ENCODE measurements at places on chromosomes 7 and 10.

DNA sequence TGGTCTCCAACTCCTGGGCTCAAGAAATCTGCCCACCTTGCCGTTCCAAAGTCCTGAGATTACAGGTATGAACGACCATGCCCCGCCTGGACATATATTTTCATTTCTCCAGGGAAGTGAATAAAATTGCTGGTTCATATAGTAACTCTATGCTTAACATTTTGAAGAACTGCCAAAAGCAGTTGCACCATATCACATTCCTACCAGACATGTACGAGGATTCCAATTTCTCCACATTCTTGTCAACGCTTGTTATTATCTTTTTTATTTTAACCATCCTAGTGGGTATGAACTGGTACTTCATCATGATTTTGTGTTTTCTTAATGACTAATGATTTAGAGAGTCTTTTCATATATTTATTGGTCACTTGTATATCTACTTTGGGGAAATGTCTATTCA lies 21.9 kb upstream of the CPN1 start:
- no peak for DNase-seq

GRCh38 chr10:50395271-50395670 lies 144.0 kb upstream of the ASAH2 start:
- DNase-seq = no peak

DNA sequence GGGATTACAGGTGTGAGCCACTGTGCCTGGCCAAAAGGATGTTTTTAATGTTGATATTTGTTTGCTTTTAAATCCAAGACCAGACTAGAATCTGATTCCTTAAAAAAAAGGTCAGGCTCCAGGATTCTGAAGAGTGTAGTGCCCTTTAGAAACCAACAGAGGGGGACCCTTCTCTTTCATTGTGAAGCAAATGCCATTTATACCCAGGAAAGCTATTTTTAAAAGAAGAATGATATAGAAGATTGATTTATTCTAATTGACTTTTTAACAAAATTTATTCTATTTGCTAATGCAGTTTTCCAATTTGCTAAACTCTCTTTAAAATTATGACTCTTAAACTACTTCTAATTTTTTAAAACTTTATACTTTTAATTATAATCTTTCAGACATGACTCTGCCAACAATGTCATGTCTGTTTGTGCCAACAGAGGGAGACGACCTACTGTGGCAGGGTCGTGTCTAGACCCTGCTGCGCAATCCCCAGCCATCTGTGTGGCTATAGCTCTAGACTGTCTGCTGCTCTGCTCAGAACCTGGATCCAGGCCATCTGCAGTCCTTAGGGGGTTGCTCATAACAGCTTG lies 201.0 kb upstream of the IMMP2L start:
- no peak for DNase-seq

- DNase-seq = no peak
These were observed 7.0 kb upstream of the NDST2 start for GRCh38 chr10:73818402-73818801.

GRCh38 chr10:4069491-4069890 lies 284.5 kb upstream of the KLF6 start:
- DNase-seq = no peak

- DNase-seq = no peak
These were observed 123.6 kb downstream of the PRLHR start for GRCh38 chr10:118471863-118472262.

GRCh38 chr10:125411724-125412123 lies 251.4 kb upstream of the CTBP2 start:
- no peak for DNase-seq

Measured in stimulated activated CD4-positive, alpha-beta T cell treated with anti-CD3 and anti-CD28 coated beads, Interleukin-4, amount 100 ng/mL, for 4 hours (primary cell).